ENCODE measurements at places on chromosomes 1 and 21.

GRCh38 chr1:100657876-100658715, 61.4 kb upstream of the VCAM1 start:
- no peak for DNase-seq

- no peak for DNase-seq
Observed at GRCh38 chr1:38658883-38659282, 200.7 kb downstream of the RRAGC start.

- no peak for DNase-seq
Observed at GRCh38 chr1:161890574-161890973, 124.5 kb downstream of the ATF6 start.

DNA sequence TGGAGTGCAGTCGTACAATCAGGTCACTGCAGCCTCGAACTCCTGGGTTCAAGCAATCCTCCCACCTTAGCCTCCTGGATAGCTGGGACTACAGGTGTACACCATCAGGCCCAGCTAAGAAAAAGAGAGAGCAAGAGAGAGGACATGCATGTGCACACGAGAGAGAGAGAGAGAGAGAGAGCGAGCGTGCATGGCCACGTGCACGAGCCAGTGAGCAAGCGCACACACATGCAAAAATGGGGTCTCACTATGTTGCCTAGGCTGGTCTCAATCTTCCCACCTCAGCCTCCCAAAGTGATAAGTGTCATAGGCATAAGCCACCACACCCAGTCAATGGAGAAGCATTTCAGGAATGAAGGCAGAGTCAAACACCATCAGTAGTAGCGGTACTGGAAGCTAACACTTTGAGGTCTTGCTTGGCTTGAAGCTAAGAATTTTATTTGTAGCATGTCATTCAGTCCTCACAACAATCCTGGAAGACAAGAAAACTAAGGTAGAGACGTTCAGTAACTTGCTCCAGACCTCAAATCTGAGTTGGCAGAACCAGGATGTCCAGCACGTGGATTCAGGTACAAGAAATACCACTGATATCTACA, 14.5 kb downstream of the GNB1 start:
- no peak for DNase-seq

DNA sequence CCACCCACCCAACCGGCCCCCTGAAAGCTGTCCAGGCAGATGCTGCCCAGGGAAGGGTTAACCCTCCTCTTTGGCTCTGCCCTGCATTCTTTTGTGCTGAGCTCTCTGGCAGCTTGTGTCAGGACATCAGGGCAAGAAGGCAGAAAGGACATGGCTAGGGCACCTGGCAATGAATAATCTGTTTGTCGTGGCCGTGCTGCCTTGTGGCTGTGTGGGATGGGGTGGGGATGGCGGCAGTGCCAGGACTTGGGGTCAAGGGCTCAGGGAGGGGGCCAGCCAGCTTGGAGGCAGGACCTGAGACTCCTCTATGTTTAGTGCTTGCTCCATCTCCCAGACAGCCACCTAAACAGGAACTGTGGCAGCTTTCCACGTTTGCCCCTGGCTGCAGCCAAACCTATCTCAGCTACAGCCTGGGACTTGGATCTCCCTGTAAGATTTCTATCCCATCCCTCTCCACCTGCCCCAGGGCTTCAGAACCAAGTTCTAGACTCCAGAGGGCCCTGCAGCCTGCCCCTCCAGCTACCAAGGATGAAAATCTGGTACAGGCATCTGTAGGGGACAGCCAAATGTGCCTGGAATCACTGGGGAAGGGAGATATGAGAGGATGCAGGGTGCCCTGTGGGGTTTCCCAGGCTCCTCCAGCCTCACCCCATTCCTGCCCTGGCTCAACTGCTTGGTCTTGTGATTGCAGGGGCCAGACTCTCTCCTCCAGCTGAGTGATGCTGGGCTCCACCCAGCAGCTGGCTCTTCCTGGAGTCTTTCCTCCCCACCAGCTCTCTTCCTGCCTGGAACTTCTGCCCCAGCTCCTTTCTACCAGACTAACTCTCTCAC, 9.6 kb upstream of the GPR37L1 start:
- DNase-seq = no peak

DNA sequence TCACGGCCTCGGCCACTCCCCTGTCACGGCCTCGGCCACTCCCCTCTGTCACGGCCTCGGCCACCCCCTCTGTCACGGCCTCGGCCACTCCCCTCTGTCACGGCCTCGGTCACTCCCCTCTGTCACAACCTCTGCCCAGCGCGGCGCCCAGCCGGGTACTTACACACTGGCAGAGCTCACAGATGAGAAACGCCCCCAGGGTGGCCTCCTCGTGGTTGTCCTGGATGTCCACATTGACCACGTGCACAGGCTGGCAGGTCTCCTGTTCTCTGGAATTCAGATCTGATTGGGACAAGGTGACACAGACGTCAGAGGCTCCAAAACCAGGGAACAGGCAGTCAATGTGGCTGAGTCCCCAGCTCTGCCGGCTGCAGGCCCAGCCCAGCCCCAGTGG, 3.3 kb upstream of the TMEM240 start:
- DNase-seq = no peak

- no peak for DNase-seq
Observed at GRCh38 chr1:4674676-4675075, 20.3 kb downstream of the AJAP1 start.

DNA sequence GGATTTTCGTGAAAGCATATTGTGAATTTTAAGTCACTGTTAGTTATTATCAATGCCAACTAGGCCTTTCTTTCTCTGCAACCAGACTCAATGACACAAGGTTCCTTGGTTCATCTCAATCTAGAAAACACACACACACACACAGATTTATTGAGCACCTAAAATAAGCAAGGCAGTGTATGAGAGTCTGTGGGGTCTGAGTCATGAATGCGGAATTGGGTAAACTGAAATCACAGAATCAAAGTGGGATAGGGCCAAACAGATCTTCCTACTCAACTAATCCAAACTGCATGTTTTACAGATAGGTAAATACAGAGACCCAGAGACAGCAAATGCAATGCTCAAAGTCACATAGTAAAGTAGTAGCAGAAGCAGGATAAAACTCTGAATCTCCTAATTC, 48.5 kb upstream of the NRDC start:
- DNase-seq = no peak

DNA sequence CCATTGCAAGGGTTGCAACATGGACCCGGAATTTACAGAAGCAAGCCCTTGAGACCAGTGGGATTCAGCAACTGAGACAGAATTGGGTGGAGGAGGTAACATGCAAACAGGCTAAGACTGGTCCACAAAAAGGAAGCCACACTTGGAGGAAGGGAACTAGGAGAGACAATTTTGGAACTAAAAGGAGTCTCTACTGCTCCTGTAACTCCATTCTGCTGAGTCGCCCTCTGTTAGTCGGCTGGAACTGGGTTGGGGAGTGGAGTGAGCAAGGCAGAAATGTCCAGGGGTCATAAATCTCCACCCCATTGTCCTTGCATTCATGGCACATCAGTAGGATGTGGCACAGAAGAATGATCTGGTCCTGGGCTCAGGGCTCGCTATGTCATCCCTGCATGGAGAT, 5.1 kb downstream of the LAMB3 start:
- DNase-seq = no peak

GRCh38 chr1:54409156-54410142, 3.3 kb upstream of the SSBP3 start:
- DNase-seq = no peak

DNA sequence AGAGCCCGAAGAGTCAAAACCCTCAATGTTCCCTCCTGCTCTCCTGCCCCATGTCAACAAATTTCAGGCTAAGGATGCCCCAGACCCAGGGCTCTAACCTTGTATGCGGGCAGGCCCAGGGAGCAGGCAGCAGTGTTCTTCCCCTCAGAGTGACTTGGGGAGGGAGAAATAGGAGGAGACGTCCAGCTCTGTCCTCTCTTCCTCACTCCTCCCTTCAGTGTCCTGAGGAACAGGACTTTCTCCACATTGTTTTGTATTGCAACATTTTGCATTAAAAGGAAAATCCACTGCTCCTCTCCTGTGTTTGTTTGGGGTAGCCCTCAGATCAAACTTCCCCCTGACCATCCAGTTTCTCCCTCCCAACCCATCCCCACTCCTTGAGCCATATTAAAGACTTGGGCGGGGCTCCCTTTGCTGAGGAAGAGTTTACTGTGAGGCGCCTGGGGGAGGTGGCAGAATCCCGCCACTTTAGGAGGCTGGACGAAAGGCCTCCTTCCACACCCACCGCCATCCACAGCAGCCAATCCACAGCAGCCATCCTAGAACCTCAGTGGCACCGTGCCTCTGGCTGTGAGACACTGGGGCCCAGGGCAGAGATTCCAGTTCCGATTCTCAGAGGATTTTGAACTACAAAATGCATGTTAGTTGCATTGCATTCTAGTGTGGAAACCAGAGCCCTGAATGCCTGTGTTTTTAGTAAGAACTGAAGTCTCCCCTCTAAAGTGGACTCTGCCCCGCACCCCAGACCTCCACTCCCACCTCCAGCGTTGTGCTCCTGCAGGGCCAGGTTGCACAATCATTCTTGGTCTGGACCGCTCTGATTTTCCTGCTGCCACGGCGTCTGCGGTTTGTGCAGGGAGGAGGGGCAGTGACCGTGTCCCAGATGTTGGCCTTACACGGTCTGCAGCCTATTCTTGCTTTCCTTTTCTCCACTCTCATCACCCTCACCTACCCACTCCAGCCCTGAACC, 3.0 kb downstream of the OLFML3 start:
- DNase-seq = peak; percentile 56

DNA sequence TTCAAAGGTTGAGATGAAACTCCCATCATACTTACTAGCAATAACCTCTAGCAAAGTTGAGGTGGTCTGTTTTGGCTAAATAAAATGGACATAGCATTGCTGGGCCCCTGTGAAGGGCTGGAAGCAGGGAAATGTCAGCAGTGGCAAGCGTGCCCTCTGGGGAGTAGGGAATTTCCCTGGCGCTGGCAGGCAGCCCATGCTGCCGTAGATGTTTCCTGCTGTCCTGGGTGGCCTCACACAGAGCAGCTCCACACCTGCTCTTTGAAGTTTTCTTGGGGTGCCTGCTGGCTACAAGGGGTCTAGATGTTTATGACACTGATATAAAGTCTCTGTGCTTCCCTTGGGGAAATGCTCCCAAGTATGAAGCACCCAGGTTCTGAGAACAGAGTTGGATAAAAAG, 30.2 kb downstream of the ADARB1 start:
- no peak for DNase-seq

GRCh38 chr1:93662481-93663207, 19.0 kb downstream of the BCAR3 start:
- DNase-seq = no peak

DNA sequence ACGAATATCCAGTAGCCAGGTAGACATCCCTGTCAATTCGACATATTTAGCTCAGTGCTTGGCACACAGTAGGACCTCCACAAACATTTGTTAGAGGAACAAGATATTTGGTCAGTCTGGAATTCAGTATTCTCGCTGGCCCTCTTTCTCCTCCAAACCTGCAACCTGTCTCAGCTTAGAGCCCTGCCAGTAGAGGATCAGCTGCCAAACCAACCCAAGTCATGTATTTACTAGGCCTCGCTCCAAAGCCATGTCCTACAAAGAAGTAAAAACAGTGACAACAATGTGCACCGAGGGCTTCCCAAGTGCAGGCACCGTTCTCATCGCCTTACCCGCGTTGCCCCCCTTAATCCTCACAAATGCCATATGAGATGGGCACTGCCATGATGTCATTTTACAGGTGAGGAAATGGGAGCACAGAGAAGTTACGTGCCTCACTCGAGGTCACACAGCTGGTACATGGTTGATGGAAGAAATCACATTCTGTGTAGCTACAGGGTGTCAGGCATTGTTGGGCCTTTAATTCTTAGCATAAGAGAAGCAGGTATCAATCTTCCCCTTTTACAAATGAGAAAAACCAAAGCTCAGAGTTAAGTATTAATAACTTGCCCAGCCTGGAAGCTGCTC, 26.0 kb upstream of the CDCA8 start:
- DNase-seq = no peak

- DNase-seq = no peak
Observed at GRCh38 chr1:56185493-56185892, 393.9 kb downstream of the PLPP3 start.

DNA sequence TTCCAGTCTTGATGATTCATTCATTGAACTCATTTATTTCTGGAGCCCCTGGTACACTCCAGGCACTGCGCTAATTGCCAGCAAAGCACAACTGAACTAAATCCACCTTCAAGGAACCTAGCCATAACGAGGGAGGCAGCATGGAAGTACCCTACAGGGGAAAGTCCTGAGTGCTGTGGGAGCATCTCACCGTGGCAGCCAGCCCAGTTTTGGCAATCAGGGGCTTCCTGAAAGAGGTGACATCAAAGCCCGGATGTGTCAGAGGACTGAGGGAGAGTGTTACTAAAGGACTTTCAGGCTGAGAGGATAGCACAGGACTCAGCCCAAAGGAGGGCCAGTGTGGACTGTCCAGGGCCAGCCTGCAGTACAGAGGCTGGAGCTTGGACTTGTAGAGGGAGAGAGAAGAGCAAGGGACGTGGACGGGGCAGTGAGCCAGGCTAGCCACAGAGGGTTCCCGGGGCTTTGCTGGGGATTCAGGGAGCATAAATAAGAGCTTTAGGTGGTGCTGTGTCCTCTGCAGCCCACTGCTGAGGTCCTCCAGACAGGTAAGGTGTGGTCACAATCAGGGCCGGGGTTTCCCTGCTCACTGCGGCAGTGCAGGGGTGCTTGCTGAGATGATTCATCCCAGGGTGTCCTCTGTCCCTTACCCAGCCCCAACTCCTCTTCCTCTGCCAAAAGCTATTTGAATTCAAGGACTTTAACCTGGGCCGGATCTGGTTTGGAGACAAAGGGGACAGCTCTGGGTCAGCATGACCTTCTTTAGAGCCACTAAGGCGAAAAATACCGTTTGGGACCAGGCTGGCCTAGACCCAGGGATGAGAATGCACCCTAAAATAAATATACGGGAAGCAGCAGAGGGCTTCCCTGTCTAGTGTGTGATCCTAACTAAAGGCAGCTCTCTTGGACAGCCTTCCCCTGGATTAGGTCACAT, 128.3 kb downstream of the EDEM3 start:
- no peak for DNase-seq

- no peak for DNase-seq
Observed at GRCh38 chr1:25486602-25487001, 55.9 kb downstream of the MACO1 start.

- DNase-seq = no peak
Observed at GRCh38 chr1:161421456-161421855, 53.8 kb upstream of the CFAP126 start.

DNA sequence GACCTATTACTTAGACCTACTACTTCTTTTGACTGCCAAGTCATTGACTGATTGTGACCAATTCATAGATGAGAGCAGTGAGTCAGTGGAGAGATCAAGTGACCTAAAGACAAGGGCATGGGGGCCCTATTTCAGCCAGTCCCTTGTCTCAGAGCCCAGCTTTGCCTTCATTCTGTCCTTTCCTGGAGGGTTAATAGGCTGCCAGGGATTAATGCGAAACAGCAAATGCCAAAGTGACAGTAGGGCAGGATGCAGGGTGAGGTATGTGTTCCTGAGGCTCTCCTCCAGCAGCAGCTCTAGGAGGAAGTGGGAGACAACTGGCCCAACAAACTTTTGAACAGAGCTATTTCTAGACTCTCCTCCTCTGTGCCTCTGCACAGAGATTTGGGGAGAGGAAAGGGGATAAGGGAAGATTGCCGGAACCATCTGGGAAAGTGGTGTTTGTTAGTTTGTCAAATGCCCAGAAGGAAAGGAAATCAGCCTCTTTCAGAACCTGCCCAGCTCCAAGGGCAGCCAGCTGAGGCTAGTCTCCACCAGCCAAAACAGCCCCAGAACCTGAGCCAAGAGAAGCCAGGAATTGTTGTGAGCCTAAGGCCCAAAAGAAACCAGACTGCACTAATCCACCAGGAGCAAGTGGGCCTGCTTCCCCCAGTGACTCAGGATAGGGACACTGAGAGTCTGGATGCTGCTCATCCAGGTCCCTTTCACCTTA, 4.9 kb upstream of the S100A3 start:
- DNase-seq = no peak
